Testis (tissue), 5 donors: ENCODE measurements at places on chromosomes 4 and X. TPM values are rescaled to one million over a fixed set of nuclear protein-coding genes. Genes with fewer than 3 reads are reported as not detected.

Gene PRRG3
- total RNA-seq, result 0.94 TPM

- DNase-seq, result no peak
- no peak overlapping the region for H3K27ac ChIP-seq
- H3K36me3 ChIP-seq, result no peaks in the 10 kb centered on the region
- H3K4me3 ChIP-seq, result no peak overlapping the region
- no peaks in the 10 kb centered on the region for H3K4me1 ChIP-seq
Observed at GRCh38 chr4:38462367-38463055, 201.5 kb upstream of the KLF3 start.

DNA sequence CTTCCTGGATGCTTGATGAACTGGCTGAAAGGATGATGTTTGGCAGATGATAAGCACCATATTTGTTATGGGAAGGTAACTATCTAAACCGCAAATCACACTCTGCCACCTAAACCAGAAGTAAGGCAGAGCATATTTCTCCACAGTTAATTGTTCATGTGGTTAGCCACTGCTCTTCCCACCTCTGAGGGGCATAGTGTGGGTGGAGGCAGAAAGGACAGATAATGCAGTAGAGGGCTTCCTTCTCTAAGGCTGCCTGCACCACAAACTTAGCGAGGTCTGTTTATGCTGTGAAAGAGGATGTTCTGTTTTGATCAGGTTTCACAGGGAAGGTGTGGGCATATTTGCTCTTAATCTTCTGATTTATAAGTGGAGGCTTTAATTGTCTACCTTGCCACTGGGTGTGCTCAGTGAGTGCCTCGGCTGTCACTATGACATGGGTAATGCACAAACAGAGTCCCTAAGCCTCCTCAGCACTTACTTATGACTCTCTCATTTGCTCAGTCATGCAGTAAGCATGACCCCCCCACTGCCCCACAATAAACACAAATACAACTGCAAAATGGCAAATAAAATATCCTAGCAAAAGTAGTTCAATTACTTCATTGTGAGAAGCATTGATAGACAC is 401.0 kb downstream of the TMA16 start:
- H3K4me3 ChIP-seq, result no peak overlapping the region
- H3K36me3 ChIP-seq, result no peaks in the 10 kb centered on the region
- H3K27ac ChIP-seq, result no peak overlapping the region

- H3K4me1 ChIP-seq, result no peaks in the 10 kb centered on the region
- H3K27ac ChIP-seq, result no peak overlapping the region
- H3K27me3 ChIP-seq, result no peaks in the 10 kb centered on the region
- no peaks in the 10 kb centered on the region for H3K36me3 ChIP-seq
- H3K4me3 ChIP-seq, result no peak overlapping the region
- no peak for DNase-seq
Observed at GRCh38 chrX:153622661-153623309, 23.8 kb upstream of the CCNQ start.

- H3K4me3 ChIP-seq, result no peak overlapping the region
- no peaks in the 10 kb centered on the region for H3K4me1 ChIP-seq
- no peak overlapping the region for H3K27ac ChIP-seq
- no peaks in the 10 kb centered on the region for H3K27me3 ChIP-seq
Observed at GRCh38 chrX:71057848-71058530, 10.1 kb downstream of the SNX12 start.

DNA sequence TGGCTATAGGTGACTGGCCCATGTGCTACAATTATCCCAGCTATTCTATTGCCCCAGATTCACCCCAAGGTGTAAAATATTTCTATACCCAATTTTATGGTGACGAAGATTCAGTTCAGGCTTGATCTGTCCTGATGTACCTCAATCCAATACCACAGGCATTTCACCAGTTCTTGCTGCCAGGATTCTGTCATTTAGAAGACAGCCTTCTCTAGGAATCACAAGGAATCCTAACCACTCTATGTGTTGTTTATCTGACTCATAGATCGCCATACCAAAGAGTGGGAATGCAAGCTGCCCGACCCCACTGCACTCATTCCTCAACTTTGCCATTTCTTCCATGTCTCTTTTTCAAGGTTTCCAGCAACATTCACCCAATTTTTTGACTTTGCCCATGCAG is 355.0 kb upstream of the EMCN start:
- H3K27me3 ChIP-seq, result no peaks in the 10 kb centered on the region
- H3K27ac ChIP-seq, result no peak overlapping the region
- no peak overlapping the region for H3K4me3 ChIP-seq
- H3K4me1 ChIP-seq, result no peaks in the 10 kb centered on the region

GRCh38 chrX:24493740-24494581 is 28.9 kb downstream of the PDK3 start:
- H3K27ac ChIP-seq, result no peak overlapping the region
- peaks cover 3% of the 10 kb centered on the region for H3K4me1 ChIP-seq
- H3K27me3 ChIP-seq, result no peaks in the 10 kb centered on the region
- H3K4me3 ChIP-seq, result no peak overlapping the region

Gene UTP14A
- 4.5 TPM for total RNA-seq

DNA sequence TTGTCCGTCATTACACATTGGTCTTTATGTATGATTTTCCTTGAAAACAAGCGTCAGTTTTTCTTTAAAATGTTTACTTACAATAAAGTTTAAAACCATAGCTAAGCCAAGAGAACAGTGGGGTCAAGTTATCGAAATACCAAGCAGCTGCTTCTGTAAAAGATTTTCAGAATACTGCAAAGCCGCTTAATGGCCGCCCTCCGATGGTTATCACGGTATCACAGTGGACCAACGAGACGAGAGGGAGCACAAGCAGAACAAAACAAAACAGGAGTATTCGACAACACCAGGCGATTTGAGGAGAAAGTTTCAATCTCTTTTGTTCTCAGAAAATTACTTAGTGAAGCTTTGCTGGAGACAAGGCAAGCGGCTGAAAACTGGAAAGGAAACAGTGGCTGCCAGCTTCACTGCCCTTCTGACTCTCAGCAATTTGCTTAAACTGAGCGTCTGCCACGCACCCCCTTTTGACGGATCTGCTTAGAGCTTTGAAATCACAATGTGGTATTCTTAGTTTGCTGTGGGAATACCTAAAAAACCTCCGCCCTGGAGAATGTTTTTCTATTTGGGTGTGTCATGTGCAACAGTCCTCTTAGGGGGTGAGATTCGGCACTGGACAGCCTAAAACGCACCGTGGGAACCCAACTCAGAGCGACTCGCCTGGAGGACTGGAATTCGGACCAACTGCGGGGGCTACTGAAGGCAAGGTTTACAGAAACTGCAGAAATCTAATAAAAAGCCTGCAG is 199.8 kb downstream of the NSUN7 start:
- H3K27me3 ChIP-seq, result no peaks in the 10 kb centered on the region
- DNase-seq, result no peak
- H3K4me1 ChIP-seq, result peaks cover 14% of the 10 kb centered on the region
- H3K36me3 ChIP-seq, result no peaks in the 10 kb centered on the region

DNA sequence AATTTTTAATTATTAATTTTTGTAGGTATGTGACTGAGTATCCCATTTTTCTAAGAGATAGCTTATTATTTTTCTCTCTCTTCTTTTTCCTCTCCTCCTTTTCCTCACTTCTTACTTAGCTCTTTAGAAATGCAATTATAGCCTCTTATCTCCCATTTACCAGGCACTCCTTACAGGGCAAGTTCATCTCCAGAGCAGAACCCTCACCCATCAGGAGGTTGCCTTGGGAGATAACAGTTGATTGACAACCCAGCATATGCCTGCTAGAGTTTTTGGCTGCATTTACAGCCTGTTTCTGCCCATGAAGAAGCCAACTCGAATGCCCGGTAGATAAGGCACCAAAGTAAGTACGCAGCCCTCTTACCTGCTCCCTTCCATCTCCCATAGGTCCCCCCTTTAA is 572.9 kb upstream of the ZFP42 start:
- no peak overlapping the region for H3K27ac ChIP-seq
- H3K4me1 ChIP-seq, result no peaks in the 10 kb centered on the region
- no peaks in the 10 kb centered on the region for H3K27me3 ChIP-seq
- H3K36me3 ChIP-seq, result no peaks in the 10 kb centered on the region

DNA sequence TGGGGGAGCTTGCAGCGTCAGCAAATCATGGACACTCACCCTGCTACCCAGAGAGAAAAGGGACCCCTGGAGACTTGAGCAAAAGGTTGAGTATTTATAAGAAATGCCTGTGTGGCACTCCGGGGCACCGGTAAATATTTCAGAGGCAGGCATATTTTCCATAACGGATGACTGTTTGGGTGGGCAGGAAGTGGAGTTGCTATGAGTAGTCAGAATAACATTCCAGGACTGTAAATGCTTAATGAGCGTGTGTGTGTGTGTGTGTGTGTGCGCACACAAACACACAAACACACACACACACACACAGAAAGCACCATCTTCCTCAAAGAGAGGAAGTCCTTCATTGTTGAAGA is 74.6 kb downstream of the MXRA5 start:
- H3K27me3 ChIP-seq, result no peaks in the 10 kb centered on the region
- no peaks in the 10 kb centered on the region for H3K4me1 ChIP-seq
- no peak overlapping the region for H3K4me3 ChIP-seq
- H3K36me3 ChIP-seq, result no peaks in the 10 kb centered on the region
- H3K27ac ChIP-seq, result no peak overlapping the region

Gene MGAT4D
- 9.4 TPM for total RNA-seq

DNA sequence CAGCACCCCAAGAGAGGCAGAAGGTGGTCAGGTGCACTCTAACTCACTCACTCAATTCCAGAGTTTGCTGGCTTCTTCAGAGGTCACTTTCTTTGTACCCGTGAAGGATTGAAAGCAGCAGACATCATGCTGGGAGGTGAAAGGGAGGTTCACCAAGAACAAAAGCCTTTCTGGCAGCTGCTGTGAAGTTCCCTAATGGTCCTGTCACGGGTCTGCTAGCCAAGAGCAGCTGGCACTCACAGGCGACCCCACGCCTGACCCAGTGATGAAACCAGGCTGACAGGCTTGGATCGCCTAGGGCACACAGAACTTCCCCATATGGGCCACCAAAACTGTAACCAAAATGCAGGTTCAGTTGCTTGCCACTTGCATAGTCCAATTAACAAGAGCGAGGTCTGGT is 11.8 kb downstream of the NUDT11 start:
- H3K36me3 ChIP-seq, result no peaks in the 10 kb centered on the region
- H3K4me3 ChIP-seq, result no peak overlapping the region
- DNase-seq, result no peak
- H3K4me1 ChIP-seq, result no peaks in the 10 kb centered on the region

Gene XK
- total RNA-seq, result 4.3 TPM
